ENCODE measurements at places on chromosomes 13 and 19. TPM values are rescaled to one million over a fixed set of nuclear protein-coding genes. Genes with fewer than 3 reads are reported as not detected.
A peak's percentile ranks its signal among the peaks of the same experiment; 100 is the strongest.

Gene CYP2F1
- 0.16 TPM for polyA plus RNA-seq

Gene TRIM28
- 528 TPM for polyA plus RNA-seq

Gene KLK10
- polyA plus RNA-seq = 0.90 TPM

Gene ANO8
- polyA plus RNA-seq = 8.7 TPM

Gene CBLC
- polyA plus RNA-seq = 2.6 TPM

Gene LRRC25
- 2.3 TPM for polyA plus RNA-seq

Gene ACER1
- 0.23 TPM for polyA plus RNA-seq

Gene GGN
- 0.33 TPM for polyA plus RNA-seq

Gene DIS3
- polyA plus RNA-seq = 35.4 TPM

Gene EDNRB
- 143 TPM for polyA plus RNA-seq

Gene POP4
- polyA plus RNA-seq = 60.4 TPM

Gene URAD
- polyA plus RNA-seq = not detected

Gene NDUFA13
- 177 TPM for polyA plus RNA-seq

Gene PEG3
- polyA plus RNA-seq = 41.3 TPM

Gene CNFN
- polyA plus RNA-seq = 0.63 TPM

Gene PSMD8
- polyA plus RNA-seq = 163 TPM

Gene LSM14A
- polyA plus RNA-seq = 151 TPM

GRCh38 chr13:42574435-42575311 is 721 bp downstream of the TNFSF11 start:
- DNase-seq = no peak

DNA sequence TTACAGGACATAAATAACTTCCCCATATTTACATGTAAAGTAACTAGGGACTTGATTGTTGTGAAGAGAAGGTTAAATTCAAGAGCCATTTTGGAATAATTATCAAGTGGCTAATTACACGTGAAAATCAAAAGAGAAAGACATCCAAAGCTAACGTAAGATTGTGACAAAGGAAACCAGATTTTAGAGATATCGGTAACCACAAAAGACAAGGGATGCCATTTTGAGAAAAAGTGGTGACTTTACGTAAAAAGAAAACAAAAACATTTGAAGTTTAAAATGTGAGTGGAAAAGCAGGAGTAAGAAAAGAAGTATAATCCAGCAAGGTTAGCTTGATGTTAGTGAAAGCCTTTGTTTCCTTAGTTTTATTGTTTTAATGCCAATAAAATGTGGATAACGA is 10.9 kb upstream of the VWA8 start:
- no peak for DNase-seq

GRCh38 chr13:98528663-98529064 is 48.2 kb downstream of the STK24 start:
- DNase-seq = no peak

DNA sequence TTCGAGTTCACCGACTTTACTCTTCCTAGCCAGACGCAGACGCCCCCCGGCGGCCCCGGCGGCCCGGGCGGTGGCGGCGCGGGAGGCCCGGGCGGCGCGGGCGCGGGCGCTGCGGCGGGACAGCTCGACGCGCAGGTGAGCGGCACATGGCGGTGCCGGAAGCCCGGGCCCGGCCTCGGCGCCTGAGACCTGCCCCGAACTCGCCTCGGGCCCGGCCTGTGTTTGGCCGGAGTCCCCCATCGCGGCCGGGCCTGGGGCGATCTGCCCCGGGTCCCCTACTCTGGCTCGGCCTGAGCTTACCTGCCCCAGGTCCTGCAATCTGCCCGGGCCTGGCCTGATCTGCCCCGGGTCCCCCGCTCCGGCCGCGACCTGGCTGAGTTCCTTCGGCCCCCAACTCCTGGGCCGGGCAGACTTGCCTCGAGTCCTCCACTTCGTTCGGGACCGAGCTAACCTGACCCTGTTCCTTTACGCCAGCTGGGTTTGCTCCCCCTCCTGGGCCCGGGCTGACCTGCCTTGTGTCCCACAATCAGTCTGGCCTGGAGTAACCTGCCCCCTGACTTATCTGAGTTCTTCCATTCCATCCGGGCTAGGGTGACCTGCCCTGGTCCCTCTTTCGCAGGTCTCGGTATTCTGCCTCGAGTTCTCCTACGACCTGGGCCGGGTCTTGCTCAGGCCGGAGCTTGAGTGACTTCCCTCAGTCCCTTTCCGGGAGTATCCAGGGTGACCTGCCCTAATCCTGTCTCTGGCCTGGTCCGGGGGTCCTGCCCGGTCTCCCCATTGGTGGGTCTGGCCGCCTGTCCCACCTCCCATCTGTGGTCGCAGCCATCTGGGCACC is 764 bp downstream of the UPF1 start:
- DNase-seq = no peak

GRCh38 chr13:25732111-25732865 is 319.5 kb downstream of the SHISA2 start:
- DNase-seq = no peak

DNA sequence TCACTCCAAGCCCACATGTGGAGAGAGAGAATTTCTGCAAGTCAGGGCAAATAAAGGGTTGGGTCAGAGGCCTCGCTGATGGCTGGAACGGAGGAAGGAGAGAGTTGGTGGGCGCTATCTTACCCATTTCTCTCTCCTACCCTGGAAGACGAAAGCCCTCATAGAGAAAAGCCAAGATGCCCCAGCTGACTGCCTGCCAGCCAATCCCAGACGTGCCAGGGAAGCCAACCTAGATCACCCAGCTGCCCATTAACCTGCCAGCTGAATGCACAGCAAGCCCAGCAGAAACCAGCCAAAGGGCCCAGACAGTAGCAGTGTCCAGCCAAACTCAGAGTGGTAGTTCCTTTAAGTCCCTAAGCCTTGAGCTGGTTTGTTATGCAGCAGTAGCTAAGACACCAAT is 167.0 kb upstream of the ZNF507 start:
- no peak for DNase-seq

DNA sequence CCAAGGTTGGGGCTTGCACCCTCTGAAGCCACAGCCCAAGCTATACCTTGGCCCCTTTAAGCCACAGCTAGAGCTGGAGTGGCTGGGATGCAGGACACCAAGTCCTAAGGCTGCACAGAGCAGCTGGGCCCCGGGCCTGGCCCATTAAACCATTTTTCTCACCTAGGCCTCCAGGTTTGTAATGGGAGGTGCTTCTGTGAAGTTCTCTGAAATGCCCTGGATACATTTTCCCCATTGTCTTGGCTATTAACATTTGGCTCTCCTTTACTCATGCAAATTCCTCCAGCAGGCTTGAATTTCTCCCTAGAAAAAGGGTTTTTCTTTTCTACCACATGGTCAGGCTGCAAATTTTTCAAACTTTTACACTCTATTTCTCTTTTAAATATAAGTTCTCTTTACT is 93.8 kb upstream of the FGF14 start:
- DNase-seq = no peak

DNA sequence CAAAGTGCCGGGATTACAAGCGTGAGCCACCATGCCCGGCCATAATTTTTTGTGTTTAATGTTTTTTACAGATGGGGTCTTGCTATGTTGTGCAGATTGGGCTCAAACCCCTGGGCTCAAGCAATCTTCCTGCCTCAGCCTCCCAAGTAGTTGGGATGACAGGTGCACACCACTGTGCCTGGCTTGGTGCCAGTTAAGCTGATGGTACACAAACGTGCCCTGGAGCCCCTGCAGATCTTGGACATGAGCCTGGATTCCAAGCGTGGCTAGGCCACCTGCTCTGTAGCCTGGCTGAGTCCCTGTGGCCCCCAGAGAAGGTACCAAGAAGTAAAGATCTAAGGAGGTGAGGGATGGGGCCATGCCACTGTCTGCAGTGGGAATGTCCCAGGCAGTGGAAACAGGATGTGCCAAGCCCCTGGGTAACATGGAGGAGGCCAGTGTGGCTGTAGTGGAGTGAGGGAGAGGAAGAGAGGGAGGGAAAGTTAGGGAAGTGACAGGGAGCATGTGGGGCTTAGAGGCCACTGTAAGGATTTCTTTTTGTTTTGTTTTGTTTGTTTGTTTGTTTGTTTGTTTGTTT is 7.0 kb downstream of the PRODH2 start:
- no peak for DNase-seq

- DNase-seq = peak; percentile 49
Observed at GRCh38 chr19:7294558-7295212, 471 bp upstream of the INSR start.

- no peak for DNase-seq
Observed at GRCh38 chr13:44652168-44652567, 76.0 kb upstream of the TSC22D1 start.

- peak; percentile 89 for DNase-seq
Observed at GRCh38 chr19:45423589-45424190, at the start of gene ERCC1. TSS of gene ERCC1 (minus strand) at chr19:45423917. CDS start at chr19:45423374, 543 bp downstream.

- DNase-seq = peak; percentile 81
Observed at GRCh38 chr13:97223711-97224541, 1.8 kb downstream of the MBNL2 start.

DNA sequence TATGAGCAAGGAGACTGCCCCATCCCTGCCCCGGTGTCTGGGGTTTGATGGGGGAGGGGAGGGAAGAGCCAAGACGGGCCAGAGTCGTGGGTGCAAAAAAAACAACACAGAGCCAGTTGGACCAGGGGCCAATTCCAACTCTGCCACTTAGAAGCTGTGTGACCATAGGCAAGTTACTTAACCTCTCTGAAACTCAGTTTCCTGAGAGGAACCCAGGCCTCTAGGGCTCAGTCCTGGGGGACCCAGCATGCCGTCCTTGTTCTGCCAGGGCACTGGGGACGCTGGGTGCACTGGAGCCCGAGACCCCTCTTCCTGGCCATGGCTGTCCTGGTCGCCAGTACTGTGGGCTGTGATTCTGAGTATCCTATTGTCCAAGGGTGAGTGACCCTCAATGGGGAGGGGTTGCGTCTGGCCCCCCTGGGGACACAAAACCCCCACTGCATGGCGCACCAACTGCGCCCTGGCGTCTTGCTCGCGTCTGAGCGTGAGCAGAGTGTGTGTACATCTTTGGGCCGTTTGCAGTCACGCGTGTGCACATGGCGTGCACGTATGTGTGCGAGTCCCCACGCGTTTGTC is 24.6 kb downstream of the CLEC4M start:
- DNase-seq = no peak

- no peak for DNase-seq
Observed at GRCh38 chr19:46648060-46648960, 12.3 kb upstream of the GNG8 start.

DNA sequence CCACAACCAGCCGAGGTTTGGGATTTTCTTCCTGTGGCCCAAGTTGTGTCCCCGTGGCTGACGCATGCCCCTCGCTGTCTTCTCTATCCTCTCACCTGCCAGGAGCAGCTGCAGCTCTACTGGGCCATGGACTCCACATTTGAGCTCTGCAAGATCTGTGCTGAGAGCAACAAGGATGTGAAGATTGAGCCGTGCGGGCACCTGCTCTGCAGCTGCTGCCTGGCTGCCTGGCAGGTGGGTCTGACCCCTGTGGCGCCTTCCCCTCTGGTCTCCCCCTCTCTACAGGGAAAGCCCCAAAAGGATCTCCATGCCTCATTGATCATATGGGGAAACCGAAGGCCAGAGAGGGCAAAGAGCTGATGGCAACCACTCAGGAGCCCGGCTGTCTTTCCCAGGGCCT is 14.6 kb downstream of the CBLC start:
- DNase-seq = no peak

GRCh38 chr13:105758918-105759860 is 776.3 kb downstream of the EFNB2 start:
- DNase-seq = no peak

GRCh38 chr13:23320926-23321534 is 112.5 kb downstream of the SACS start:
- DNase-seq = no peak

DNA sequence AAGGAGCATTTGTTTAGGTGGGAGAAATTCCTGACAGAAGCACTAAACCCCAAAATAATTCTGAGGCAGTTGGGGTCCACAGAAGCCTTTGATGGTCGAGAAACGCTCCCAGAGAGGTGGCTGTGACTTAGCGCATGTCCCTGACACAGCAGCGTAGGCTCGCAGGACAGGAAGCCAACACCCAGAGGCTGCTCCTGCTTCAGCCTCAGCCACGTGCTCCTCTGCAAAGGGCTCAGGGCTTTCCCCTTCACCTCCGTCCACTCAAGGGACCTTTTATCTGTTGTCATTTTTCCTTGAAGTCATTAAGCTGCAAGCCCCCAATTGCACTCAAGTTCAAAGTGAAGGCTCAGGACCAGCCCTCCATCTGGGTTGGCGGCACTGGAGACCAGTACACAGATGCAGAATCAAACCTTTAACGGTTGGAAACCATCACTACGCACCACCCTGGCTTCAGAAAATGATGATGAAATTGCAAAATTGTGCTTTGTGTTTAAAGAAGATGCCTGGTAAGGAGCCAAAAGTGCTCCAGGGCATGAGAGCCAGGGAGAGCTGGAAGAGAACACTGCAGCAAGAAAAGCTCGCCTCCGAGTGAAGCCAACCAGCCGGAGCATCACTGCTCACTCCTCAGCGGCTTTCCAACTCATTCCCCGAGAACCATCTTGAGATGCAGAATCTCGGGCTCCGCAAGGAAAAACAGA is 219.6 kb downstream of the RAP2A start:
- DNase-seq = peak; percentile 81

DNA sequence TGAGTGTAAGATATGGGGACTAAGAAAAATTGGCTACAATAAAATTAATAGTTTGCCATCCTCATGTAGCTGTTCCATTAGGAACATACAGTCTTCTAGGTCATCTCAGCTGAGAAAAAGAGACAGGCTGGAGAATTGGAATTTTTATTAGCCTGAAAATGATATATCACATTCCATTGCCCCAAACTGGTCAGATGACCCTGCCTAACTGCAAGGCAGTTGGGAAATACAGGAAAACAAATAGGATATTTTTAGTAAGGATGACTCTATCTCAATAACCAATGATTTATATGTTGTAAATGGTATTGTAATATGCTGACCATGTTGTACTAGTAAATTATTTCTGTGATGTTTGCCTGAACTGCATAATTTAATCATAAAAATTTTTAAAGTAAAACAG is 673.8 kb downstream of the PCDH9 start:
- DNase-seq = no peak
